ENCODE measurements at places on chromosomes 13 and 19.

DNA sequence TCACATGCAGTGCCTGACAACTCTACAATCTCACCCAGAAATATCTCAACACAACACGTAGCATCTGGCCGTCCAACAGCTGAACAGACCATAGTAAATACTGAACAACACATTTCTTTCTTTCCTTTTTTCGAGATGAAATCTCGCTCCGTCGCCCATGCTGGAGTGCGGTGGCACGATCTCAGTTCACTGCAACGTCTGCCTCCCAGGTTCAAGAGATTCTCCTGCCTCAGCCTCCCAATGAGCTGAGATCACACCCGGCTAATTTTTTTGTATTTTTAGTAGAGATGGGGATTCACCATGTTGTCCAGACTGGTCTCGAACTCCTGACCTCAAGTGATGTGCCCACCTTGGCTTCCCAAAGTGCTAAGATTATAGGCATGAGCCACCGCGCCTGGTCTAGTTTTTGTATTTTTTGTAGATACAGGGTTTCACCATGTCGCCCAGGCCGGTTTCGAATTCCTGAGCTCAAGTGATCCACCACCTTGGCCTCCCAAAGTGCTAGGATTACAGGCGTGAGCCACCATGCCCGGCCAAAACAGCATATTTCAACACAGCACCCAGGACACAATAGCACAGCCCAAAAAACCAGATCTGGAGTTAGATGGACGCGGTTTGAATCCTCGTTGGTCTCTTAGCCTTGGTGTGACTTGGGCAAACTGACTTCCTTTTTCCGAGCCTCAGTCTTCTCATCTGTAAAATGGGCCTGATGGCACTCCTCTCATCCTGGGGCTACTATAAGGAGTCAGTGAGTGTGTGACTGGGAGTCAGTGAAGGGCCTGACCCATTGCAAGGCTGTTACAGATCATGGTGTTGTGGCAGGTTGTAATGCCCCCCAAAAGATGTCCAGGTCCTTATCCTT lies 22.6 kb downstream of the CYP2A6 start:
- DNase-seq, result no peak

DNA sequence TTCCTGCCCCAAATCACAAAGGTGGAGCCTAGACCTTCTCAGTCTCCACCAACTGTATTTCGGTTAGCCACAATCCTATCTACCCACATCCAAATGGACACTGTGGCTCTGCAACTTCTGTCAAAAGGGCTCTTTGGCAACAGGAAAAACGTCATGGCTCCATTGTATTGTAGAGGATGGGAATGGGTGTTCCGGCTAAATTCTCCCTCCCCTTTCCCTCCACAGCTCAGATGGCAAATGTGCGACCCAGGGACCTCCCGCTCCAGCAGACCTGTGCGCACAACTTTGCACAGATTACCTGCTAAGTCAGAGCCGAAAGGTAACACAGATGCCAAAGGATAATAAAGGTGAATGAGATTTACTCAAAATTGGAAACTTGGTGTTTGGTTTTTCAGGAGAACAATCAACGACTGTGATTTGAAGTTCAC lies 968 bp upstream of the KL start:
- no peak for DNase-seq

DNA sequence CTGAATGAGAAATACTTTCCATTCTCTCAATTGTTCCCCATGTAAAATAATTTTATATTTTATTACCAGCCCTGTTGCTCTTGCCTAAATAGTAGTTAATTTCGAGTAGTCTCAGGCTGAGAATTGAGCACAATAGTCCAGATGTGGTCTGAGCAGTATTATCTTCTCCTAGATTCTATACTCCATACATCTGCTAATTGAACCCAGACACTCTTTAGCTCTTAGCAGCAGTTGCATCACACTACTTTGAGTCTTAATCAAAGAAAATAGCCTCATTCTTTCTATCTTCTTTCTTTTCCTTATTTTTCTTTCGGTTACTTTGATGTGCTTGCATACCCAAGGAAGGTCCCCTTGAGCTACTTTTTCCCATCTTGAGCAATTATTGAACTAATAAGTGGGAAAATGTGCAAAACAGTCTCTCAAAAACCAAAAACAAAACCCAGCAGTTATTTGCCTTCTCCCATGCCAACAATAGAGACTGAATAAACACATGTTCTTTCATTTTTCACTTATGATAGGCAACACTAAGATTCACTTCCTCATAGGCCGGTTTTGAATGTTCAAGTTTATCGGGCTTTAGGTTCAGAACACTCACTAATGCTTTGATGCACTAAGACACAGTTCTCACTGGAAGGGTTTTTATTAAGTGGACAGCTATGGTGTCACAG lies 204.5 kb downstream of the POU4F1 start:
- DNase-seq, result no peak

GRCh38 chr19:42816894-42817293 lies 51.4 kb upstream of the PSG8 start:
- DNase-seq, result peak; percentile 9

- no peak for DNase-seq
Observed at GRCh38 chr19:51628153-51628939, 1.9 kb downstream of the SIGLEC5 start.

DNA sequence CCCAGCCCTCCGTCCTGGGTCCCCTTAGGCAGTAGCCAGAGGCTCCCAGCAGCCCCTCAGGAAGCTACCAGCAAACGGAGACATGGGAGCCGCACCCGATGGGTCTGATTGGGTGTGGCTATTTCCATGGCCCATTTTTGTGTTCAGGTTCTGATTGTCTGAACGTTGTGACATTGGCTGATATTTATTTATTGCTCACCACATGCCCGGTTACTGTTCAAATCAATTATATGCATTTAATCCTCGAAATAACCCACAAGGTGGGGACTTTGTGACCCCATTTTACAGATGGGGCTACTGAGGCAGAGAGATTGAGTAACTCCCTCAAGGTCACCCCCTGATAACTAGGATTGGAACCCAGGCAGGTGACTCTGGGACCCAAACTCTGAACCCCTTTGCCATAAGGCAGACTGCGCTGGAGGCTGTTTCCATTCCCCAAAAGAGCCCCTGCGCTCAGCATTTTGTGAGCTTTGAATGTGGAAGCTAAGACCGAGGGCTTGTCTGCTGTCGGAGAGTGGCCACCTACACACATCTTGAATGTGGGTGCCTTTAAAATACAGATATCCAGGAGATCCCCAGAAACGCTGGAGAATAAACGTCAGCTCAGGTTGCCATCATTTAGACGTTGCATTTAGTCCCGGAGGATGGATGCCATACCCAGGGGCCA lies 13.6 kb upstream of the MCF2L start:
- DNase-seq, result no peak

DNA sequence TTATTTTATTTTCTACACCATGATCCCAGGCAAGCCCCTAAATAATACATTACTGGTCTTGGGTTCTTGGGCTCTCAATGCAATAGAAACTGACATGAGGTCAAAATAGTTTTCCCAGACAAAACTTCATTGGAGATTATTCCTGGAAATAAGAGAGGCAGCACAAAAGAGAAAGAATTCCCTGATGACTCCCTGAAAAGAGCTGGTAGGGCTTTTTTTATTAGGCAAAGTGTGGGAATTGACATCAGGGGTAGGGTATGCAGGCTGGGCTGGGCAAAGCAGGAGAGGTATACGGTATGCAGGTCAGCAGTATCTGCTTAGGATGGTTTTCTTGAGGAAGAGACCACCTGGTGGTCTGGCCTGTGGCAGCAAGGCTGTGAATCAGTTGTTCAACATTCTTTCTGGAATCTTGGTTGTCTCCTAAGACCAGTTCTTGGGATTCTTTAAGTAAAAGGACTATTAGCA lies 9.3 kb upstream of the IGFL3 start:
- no peak for DNase-seq

- peak; percentile 67 for DNase-seq
Observed at GRCh38 chr19:13920940-13921747, 15.1 kb downstream of the CC2D1A start.

DNA sequence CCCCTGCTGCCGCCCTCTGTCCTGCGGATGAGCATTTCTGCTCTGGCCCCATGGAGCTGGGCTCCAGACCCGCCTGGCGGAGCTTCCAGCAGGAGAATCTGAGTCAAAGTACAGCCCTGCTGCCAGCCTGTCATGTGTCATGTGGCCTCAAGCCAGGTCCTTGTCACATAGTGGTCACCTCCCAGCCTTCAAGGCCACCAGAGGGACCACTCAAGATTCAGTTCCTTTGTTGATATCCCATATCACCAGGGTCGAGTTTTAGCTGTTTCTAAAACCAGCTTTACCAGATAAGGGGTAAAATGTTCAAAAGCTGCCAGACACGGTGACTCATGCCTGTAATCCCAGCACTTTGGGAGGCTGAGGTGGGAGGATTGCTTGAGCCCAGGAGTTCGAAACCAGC lies 13.4 kb downstream of the THOP1 start:
- no peak for DNase-seq

GRCh38 chr13:29509999-29510589 lies 85.4 kb downstream of the SLC7A1 start:
- no peak for DNase-seq

All from choroid plexus epithelial cell (primary cell).